ENCODE measurements at places on chromosomes 5 and 9.

- no peak for DNase-seq
Observed at GRCh38 chr5:98483301-98483685, 290.2 kb upstream of the RGMB start.

DNA sequence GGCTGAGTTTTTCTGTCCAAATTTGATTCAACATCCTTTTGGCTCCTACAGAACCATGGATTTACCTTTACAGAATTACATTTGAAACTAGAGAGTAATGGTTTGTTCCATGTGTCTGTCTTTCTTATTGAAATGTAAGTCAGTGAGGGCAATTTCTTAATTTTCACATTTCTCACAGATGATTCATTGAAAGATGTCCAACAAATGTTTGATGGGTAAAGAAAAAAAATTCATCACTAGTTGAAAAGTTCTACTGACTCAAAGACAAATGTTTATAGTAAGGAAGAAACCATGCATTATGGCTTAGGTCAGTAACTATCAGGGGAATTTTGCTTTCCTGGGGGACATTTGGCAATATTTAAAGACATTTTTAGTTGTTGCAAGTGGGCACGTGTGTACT lies 131.6 kb upstream of the TRPM3 start:
- DNase-seq, result no peak

GRCh38 chr9:106885451-106885850 lies 22.5 kb downstream of the ZNF462 start:
- no peak for DNase-seq

GRCh38 chr5:148394587-148395019 lies 10.8 kb downstream of the FBXO38 start:
- DNase-seq, result no peak

- no peak for DNase-seq
Observed at GRCh38 chr5:68409259-68409658, 193.7 kb downstream of the PIK3R1 start.

DNA sequence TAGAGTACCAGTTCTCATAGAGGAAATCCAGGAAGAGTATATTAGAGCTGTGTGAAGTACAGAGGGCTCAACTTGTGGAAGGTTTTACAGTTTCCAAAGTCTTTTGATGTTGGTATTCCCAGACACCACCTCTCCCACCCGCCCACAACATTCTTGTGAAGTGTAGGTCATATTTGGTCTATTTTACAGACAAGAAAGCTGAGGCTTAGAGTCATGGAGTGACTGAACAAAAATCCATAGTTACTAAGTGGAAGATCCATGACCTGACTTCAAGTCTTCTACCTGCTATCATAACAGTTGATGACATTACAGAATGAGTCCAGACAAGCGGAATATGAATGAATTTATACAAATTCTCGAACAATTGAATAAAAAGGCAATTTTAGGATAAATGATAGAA lies 187.1 kb upstream of the RPS23 start:
- no peak for DNase-seq

DNA sequence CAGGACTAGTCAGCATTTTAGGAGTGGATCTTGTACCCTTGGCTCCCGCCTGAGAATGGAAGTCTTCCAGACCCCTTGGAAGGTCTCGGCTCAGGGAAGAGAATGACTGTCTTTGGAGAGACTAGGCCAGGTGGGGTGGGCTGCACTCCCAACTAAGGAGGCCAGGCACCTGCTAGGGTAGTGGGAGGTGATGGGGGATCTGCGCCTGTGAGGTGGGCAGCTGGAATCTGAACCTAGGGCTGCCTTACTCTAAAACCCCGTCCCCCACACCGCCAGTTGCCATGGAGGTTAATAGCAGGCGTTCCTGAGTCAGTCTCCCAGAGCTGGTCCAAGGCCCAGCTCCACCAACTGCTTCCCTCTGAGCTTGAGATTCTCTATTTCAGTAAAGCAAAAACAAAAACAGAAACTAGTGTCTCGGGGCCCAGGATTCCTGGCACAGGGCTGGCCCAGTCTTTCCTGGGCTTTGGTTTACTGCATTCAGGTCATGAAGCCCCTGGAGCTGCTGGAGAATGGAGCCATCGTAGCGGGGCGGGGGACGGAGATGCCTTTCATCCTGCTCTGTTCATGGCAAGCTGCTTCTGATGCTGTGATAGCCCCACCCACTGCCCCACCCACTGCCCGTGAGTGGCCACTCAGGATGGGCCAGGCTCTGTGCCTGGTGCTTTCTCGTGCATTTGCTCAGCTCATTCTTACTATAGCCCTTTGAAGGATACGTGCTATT lies 57.5 kb downstream of the DAB2IP start:
- DNase-seq, result no peak

DNA sequence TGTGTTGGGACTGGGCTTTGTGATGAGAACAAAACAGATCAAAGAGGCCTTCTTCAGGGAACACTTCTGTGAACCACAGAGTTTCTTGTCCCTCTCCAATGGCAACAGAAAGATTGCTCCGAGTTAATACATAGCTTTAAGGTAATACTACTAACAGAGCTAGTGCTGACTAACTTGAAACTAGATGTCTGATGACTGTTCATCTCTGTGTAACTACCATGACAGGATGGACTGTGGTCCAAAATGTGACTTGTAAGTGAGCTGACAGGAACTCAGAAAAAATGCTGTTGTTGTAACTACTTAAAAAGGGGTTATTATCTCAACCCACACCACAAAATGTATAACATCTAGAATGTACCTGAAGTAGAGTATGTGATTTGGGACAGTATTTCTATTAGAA lies 630.2 kb upstream of the DMAC1 start:
- DNase-seq, result no peak

GRCh38 chr9:7298123-7298522 lies 501.5 kb downstream of the DMAC1 start:
- no peak for DNase-seq

DNA sequence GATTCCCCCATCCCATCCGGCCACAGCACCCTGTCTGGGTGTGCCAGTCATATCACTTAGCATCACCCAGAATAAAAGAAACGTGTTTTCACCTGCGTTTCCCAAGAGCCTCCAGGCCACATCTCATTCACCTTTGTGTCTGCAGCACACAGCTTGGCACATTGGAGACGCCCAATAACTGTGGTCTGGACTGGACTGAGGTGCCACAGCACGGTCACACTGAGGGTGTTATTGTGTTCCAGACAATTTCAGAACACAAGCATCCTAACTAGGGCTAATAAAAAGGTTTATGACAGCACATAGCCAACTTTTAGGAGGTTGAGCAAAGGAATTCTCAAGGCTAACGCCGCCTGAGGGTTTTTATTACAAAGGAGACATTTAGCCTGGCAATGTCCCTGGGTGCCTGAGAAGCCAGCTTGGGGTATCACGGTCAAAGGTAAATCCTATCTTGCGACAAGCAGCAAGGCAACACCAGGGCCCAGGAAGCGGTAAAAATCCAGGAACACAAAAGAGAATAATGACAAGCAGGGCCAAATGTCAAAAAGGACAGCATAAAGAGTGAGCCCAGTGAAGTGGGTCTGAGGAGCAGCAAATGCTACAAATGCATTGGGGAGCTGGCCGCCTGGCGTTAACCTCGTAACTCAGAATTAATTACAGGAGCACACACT lies 3.4 kb downstream of the EPB41L4B start:
- DNase-seq, result no peak

GRCh38 chr9:134548185-134548584 lies 93.4 kb upstream of the COL5A1 start:
- no peak for DNase-seq

- no peak for DNase-seq
Observed at GRCh38 chr9:85302938-85303756, 438.6 kb downstream of the AGTPBP1 start.

DNA sequence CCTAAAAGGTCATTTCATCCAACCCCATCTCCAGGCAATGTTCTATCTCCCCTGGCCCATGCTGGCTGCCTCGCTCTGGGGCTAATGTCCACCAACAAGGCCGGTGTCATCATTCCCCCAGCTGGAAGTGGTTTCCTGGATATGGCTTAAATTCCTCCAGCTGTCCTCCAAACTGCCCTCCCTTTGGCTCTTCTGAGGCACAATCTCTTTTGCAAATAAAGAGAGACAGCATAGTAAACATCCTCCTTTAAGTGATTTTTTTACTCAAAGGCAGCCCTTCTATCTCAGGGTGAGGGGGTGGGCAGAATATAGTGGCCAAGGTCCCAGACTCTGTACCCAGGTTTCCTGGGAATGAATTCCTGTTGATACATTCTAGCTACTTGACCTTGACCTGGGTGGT lies 117.4 kb upstream of the PANK3 start:
- no peak for DNase-seq

GRCh38 chr5:13771011-13771571 lies 173.4 kb downstream of the DNAH5 start:
- DNase-seq, result no peak

GRCh38 chr5:42840842-42841567 lies 29.3 kb upstream of the SELENOP start:
- no peak for DNase-seq

GRCh38 chr9:116875576-116875975 lies 188.5 kb downstream of the TRIM32 start:
- no peak for DNase-seq

DNA sequence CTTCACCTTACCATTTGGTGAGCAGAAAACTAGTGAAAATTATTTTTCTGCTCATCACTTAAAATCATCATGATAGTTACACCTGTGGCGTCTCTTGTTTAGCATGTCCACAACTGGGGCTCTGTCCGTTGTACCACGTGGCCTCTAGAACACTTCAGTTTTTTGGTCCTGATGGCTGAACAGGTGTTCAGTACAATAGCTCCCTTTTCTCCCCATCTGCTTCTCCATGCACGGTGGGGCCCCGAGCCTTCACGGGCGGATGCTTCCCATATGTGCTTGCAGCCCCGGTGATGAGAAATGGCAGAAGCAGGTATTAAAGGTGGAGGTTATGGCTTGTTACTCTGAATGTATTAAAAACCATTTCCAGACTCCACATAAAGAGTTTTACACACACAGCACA lies 304.1 kb downstream of the CWC27 start:
- no peak for DNase-seq

DNA sequence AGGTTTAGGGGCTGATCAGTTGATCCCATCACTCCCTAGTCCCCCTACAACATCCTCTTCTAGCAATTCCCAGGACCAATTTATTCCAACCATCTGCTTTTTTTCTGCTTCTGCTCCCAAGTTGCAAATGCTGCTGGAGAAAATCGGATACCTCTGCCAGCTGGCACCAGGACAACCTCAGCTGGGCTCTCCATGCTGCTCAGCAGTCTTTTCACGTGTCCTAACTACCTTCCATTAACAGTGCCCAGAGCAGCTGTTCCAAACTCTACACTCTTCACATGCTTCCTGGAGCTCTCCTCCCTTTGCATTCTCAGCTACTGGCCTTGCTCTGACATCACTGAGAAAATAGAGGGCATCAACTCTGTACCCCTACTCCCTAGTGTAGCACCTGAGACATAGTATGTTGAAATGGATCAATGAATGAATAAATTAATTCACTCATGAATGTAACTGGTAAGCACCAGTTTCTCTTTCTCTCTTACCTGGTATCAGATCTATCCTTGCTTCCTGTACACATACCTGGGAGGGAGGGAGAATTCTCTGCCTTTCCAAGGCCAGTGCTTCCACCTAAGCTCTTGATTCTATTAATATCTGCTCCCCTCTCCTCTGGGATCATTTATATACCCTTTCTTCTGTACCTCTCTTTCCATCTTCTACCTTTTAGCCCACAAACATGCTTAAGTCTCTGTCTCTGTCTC lies 191.0 kb downstream of the RAB3C start:
- no peak for DNase-seq

DNA sequence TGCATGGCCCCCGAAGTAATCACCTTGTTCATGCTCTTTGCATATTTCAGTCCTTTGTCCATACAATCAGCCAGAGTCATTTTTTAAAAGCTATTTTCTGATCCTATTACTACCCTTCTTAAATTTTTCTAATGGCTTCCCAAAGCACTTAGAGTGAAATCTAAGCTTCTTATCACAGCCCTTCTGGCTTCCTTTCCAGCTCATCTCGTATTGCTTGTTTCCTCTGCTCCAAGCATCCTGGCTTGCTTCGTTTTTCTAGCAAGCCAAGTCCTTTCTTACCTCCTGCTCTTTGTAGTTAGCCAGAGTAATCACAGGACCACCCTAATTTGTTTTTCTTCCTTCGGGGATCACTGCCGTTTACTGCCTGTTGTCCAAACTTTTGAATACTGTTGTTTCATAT lies 453.3 kb downstream of the KIF4B start:
- DNase-seq, result no peak

GRCh38 chr5:157502143-157502647 lies 42.2 kb downstream of the NIPAL4 start:
- DNase-seq, result no peak

DNA sequence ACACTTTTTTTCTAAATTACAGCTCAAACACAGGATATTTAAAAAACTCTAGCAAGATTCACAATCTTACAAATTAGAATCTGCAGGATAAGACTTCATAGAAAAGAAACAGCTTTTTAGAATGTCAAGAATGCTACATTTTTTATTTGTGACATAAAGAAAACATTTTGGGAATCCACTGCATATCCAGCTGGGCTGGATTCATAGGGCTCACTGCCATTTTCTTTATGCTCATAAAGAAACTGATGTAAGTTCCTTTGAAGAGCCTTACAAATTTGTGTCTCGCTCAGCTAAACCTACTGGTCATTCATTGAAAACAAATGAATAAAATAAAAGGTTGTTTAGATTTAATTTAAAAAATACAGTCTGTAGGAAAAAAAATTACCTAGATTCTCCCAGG lies 332.3 kb downstream of the TRPM3 start:
- DNase-seq, result no peak

DNA sequence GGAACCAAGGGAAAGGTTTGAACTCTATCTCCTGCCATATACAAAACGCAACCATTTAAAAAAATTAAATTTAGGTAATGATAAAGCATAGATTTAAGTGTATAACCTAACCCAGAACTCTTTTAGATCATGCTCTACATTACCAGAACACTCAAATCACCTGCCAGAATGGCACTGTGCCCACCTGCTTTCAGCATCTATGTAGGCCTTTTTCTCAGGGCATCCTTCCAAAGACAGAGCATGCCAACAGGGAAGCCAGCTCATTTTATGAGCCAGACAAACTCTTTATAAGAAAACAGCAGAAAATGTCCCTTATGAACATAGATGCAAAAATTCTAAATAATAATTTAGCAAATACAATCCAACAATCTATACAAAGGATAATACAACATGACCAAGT lies 47.9 kb upstream of the SMAD5 start:
- DNase-seq, result no peak

Measured in amniotic stem cell (primary cell).